Activated naive CD8-positive, alpha-beta T cell treated with anti-CD3 and anti-CD28 coated beads, Interleukin-2, amount 10 ng/mL, durations not matched to agents 7 days and 5 days (primary cell): ENCODE measurements at places on chromosomes 12 and 14. TPM values are rescaled to one million over a fixed set of nuclear protein-coding genes. Genes with fewer than 3 reads are reported as not detected.

The AQP2 gene
- total RNA-seq, result not detected

The SUOX gene
- 11.4 TPM for total RNA-seq

The AMDHD1 gene
- total RNA-seq, result 1.3 TPM

The ACADS gene
- total RNA-seq, result 17.1 TPM

The DNAJC22 gene
- 0.11 TPM for total RNA-seq

DNA sequence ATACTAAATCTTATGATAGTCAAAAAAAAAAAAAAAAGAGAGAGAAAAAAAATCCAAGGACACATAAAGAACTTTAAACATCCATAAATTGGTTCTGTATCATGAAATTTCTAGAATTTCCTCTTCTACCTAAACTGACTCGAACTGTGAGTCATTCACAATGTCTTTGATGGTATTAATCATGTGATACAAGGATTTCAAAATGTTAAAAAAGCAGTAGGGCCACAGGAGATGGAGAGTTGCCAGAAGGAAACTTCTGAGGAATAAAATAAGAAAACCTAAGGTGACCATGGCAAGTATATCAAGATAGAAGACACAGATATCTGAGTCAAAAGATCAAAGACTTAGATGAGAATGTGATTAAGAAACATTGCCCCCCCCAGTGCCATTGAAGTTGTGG is 1320.9 kb upstream of the FLRT2 start:
- no peak for DNase-seq

DNA sequence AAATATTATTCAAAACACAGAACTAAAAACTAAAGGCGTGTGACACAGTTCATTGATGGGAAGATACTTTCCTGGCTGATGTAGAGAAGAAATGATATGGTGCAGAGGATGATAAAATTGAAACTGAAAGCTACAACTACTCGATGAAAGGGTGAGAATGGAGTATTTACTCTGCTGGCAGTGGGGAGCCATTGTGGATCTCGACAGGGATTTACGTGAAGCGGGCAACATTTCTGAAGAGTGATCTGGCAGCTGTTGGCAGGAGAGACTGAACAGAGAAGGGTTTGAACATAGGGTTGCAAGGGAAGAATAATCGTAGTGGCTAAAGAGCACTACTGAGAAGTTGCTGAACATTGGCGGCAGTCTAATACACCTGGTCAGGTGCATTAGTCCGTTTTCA is 464.9 kb downstream of the PDZRN4 start:
- no peak for DNase-seq

DNA sequence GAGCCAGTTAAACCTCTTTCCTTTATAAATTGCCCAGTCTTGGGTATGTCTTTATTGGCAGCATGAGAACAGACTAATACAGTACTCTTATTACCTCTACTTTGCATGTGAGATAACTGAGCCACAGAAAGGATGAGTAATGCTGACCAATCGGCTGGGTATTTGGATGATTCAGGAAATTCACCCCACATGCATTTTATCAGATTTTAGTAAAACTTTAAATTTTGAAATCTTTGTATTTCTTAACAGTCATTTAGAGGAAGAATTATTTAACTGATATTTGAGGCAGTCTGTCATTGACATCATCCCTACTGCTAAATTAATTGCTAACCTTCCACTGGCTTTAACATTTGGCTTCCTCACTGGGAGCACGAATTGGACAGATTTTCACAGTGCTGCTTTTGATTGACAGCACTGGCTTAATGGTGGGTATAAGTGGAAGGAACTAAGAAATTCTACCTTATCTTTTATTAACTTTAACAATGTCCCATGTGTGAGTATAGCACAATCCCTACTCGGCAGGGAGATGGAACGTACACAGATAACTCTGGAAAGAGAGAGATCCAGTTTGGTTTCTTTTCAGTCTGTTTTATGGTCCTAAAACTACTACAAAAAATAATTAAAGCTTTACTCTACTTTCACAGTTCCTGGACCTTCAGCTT is 261.0 kb downstream of the DACT1 start:
- DNase-seq, result no peak

GRCh38 chr12:94312378-94312777 is 147.3 kb downstream of the CEP83 start:
- no peak for DNase-seq

- DNase-seq, result no peak
Measured at GRCh38 chr12:74514098-74514872, 23.4 kb upstream of the ATXN7L3B start.

DNA sequence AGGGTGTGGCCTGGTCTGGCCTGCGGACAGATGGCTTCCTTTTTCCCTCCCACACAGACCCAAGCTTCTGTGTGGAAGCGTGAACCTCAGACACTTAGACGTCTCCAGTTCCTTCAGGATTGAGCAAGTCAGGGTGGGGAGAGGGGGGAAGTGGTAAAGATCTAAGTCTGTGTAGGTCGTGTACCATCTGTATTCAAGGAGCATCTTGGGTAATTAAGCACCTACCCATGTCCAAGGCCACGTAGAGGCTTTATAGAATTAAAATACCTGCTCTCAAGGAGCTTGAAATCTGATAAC is 1.7 kb downstream of the AVIL start:
- no peak for DNase-seq

DNA sequence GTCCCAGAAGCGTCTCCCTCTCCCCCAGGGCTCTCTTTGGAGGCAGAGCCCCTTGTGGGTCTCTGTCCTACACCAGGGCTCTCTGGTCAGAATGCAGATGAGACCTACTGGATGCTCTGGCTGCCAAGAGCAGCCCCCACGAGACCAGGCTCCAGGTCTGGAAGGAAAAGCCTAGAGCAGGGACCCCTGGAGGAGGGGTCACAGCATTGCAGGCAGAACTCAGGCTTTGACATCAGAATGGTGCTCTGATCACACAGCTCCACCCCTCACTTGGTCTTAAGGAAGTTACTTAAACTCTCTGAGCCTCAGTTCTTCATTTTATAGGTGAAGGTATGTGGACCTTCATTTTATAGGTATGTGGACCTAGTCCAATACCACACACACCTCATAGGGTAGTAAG is 83.1 kb downstream of the ARL6IP4 start:
- no peak for DNase-seq

- DNase-seq, result no peak
Measured at GRCh38 chr12:5409619-5410018, 22.3 kb upstream of the NTF3 start.
